ENCODE measurements at places on chromosomes 11 and 22. TPM values are rescaled to one million over a fixed set of nuclear protein-coding genes. Genes with fewer than 3 reads are reported as not detected.

The CBLIF gene
- not detected for total RNA-seq

GRCh38 chr22:19962909-19963806 lies 21.5 kb upstream of the TXNRD2 start:
- peaks cover 3% of the 10 kb centered on the region for H3K4me1 ChIP-seq
- H3K27ac ChIP-seq, result no peak overlapping the region
- peaks cover 3% of the 10 kb centered on the region for H3K36me3 ChIP-seq

DNA sequence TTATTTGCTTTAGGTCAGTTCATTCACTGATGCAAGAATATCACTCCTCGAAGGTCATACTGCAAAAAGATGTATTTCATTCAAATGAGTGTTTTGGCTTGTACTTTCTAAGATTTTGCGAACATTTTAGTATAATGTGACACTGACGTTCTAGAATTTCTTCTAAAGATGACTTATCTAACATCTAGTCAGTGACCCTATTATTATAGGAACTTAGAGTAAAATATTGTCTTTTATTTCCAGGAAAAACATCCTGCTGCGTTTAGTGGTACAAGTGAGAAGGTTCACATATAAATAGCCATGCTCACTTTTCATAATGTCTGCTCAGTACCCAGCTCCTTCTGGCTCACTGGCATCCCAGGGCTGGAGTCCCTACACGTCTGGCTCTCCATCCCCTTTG lies at the start of gene OR52M1:
OR52M1 (plus strand) TSS at position 301 of the 400 bp plus-strand sequence; CDS start at position 301, 0 bp downstream.
- DNase-seq, result no peak
- H3K4me1 ChIP-seq, result no peaks in the 10 kb centered on the region
- H3K36me3 ChIP-seq, result no peaks in the 10 kb centered on the region
- H3K4me3 ChIP-seq, result no peak within 1 kb of the TSS
- no peak within 1 kb of the TSS for H3K27ac ChIP-seq

DNA sequence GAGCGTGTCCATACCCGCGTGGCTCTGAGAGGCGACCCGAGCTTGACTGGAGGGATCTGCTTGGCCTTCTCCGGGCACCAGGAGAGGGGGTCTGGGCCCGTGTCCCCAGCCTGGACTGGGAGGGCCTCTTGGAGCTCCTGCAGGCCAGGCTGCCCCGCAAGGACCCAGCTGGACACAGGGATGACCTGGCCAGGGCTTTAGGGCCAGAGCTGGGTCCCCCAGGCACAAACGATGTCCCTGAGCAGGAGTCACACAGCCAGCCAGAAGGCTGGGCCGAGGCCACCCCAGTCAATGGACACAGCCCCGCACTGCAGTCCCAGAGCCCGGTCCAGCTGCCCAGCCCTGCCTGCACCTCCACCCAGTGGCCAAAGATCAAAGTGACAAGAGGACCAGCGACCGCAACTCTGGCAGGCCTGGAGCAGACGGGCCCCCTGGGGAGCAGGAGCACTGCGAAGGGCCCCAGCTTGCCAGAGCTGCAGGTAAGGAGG lies 38.2 kb downstream of the TRIOBP start:
- no peaks in the 10 kb centered on the region for H3K4me1 ChIP-seq
- no peaks in the 10 kb centered on the region for H3K27me3 ChIP-seq
- no peak overlapping the region for H3K4me3 ChIP-seq
- no peaks in the 10 kb centered on the region for H3K36me3 ChIP-seq

GRCh38 chr11:128039140-128040021 lies 548.0 kb downstream of the ETS1 start:
- H3K4me3 ChIP-seq, result no peak overlapping the region
- H3K36me3 ChIP-seq, result peaks cover 3% of the 10 kb centered on the region
- H3K4me1 ChIP-seq, result peaks cover 38% of the 10 kb centered on the region
- peak overlapping the region; percentile 63 for H3K27ac ChIP-seq
- H3K27me3 ChIP-seq, result no peaks in the 10 kb centered on the region

- H3K36me3 ChIP-seq, result peaks cover 14% of the 10 kb centered on the region
- H3K4me1 ChIP-seq, result no peaks in the 10 kb centered on the region
- H3K27me3 ChIP-seq, result no peaks in the 10 kb centered on the region
Measured at GRCh38 chr11:110654456-110654855, 57.8 kb downstream of the ARHGAP20 start.

GRCh38 chr11:16293204-16293681 lies 63.1 kb downstream of the SOX6 start:
- no peaks in the 10 kb centered on the region for H3K36me3 ChIP-seq
- DNase-seq, result no peak
- H3K4me3 ChIP-seq, result no peak overlapping the region
- peaks cover 35% of the 10 kb centered on the region for H3K4me1 ChIP-seq

All from chondrocyte (in vitro differentiated cells).